T-helper 2 cell treated with Interferon-gamma antibody and Interleukin-4, amounts not matched to agents 5 μg/mL and 100 μg/mL, for 36 hours (primary cell): ENCODE measurements at places on chromosomes 12 and 14.

- no peaks in the 10 kb centered on the region for H3K4me1 ChIP-seq
- H3K27ac ChIP-seq: no peak overlapping the region
- H3K27me3 ChIP-seq: no peaks in the 10 kb centered on the region
- no peaks in the 10 kb centered on the region for H3K36me3 ChIP-seq
- DNase-seq: no peak
- H3K4me3 ChIP-seq: no peak overlapping the region
Observed at GRCh38 chr14:81673930-81674329, 140.3 kb upstream of the SEL1L start.

DNA sequence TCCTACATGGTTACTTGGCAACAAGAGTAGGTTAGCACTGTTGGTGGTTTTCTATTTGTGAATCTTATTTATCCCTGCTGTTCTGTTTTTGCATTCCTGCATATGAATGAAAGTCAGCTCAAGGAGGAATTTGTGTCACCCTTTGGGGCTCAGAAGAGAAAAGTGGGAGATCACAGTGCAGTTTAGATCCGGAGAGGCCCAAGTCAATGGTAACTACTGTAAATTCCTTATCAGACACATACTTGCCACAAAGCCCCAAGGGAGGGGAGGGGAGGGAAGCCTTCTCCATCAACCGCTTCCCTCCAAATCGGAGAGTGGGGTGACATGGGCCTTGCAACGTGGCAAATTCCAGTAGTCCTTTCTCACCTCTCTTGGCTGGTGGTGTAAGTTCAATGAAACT lies 15.0 kb downstream of the GSG1 start:
- DNase-seq: no peak
- no peaks in the 10 kb centered on the region for H3K27me3 ChIP-seq
- H3K4me1 ChIP-seq: no peaks in the 10 kb centered on the region
- H3K4me3 ChIP-seq: no peak overlapping the region
- H3K36me3 ChIP-seq: no peaks in the 10 kb centered on the region
- no peak overlapping the region for H3K27ac ChIP-seq

- H3K4me3 ChIP-seq: no peak overlapping the region
- H3K4me1 ChIP-seq: peaks cover 15% of the 10 kb centered on the region
- peaks cover 4% of the 10 kb centered on the region for H3K36me3 ChIP-seq
- DNase-seq: no peak
Observed at GRCh38 chr14:34029921-34030334, 79.1 kb upstream of the EGLN3 start.

DNA sequence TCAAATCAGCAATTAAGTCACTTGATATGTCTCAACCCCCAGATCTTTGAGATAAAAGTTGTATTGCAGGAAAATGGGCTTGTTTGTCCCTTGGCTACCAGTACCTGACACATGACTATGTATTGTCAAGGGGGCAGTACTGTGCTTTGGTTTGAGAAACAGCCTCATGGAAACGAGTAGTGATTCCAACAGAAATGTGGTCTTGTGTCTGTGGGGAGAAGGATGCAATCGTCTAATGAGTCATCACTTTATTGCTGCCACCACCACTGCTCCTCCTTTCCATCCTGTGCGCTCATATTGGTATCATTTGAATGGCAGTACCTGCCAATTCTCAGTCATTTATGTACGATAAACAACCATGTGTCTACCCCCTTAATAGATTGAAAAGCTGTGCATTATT lies 72.8 kb upstream of the ARHGAP5 start:
- no peaks in the 10 kb centered on the region for H3K4me1 ChIP-seq
- no peak overlapping the region for H3K27ac ChIP-seq
- H3K4me3 ChIP-seq: no peak overlapping the region
- peaks cover 4% of the 10 kb centered on the region for H3K27me3 ChIP-seq

GRCh38 chr12:95518944-95519343 lies 32.3 kb downstream of the USP44 start:
- no peak overlapping the region for H3K4me3 ChIP-seq
- H3K27me3 ChIP-seq: no peaks in the 10 kb centered on the region
- DNase-seq: no peak
- H3K36me3 ChIP-seq: peaks cover 16% of the 10 kb centered on the region
- H3K4me1 ChIP-seq: no peaks in the 10 kb centered on the region
- H3K27ac ChIP-seq: no peak overlapping the region

- peaks cover 48% of the 10 kb centered on the region for H3K36me3 ChIP-seq
- H3K27me3 ChIP-seq: peaks cover 5% of the 10 kb centered on the region
- H3K4me1 ChIP-seq: peaks cover 41% of the 10 kb centered on the region
Observed at GRCh38 chr12:57522887-57523705, 472 bp downstream of the MBD6 start.

- H3K4me3 ChIP-seq: no peak overlapping the region
- no peak overlapping the region for H3K27ac ChIP-seq
- H3K27me3 ChIP-seq: peaks cover 46% of the 10 kb centered on the region
- peaks cover 16% of the 10 kb centered on the region for H3K4me1 ChIP-seq
Observed at GRCh38 chr12:117101953-117102799, 3.0 kb upstream of the TESC start.

GRCh38 chr12:7131502-7131866 lies 1.3 kb downstream of the CLSTN3 start:
- peaks cover 40% of the 10 kb centered on the region for H3K36me3 ChIP-seq
- H3K27me3 ChIP-seq: no peaks in the 10 kb centered on the region
- peak overlapping the region; percentile 96 for H3K4me3 ChIP-seq
- peak overlapping the region; percentile 92 for H3K27ac ChIP-seq
- H3K4me1 ChIP-seq: peaks cover 28% of the 10 kb centered on the region
- DNase-seq: peak; percentile 52

DNA sequence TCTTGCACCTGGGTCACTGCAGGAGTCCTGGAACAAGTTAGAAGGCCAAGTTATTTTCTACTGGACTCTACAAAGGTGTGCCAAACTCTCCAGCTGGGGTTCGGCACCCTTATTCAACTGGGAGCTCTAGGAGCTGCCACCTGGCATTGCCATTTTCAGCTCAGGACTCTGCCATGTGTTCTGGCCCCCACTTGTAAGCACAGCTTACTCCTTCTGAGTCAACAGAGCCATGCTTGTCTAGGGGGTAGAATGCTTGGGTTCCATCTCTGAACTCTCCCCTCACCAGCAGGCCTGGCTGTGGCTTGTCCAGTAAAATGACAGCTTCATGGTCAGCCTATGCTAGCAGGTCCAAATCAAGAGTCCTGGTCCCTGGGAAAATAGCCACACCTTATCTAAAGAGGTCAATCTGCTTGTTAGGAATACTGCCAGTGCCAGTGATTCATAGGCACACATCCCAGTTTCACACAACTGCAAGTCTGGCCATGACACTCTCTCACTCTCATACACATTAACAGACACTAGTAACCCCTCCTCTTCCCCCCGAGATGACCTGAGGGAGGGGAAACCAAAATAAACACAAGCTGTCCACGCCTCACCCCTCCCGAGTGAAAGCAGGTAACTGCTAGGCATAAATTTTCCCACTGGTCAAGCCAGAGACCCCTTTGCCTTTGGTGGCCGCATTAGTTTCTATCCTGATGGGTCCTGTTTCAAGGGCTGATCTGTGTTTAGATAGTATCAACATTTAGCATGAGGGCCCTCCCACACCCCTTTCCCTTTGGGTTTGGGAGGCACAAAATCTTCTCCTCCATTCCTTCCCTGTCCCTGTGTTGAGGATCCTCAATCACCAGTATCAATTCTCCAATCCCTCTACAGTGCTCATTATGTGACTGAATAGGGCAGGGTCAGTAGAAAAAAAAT lies 182.3 kb upstream of the GZMB start:
- no peak for DNase-seq
- no peaks in the 10 kb centered on the region for H3K4me1 ChIP-seq
- H3K36me3 ChIP-seq: no peaks in the 10 kb centered on the region
- H3K27me3 ChIP-seq: no peaks in the 10 kb centered on the region
- no peak overlapping the region for H3K4me3 ChIP-seq

DNA sequence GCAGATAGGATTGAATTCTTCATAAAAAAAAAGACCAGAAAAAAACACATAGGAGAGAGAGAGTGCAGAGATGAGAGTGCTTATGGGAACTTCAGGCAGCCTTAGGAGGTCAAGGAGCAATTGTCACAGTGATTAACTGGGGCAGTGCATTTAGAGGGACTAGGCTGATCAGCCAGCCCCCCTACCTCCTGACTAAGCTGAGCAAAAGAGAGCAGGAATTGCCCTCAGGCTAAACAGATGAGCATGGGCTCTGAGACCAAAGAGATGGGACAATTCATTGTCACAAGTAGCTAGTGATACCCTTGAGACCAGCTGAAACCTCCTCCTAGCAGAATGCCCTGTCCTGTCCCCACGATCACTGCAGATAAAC lies 124.0 kb downstream of the BTG1 start:
- no peak overlapping the region for H3K27ac ChIP-seq
- peaks cover 5% of the 10 kb centered on the region for H3K36me3 ChIP-seq
- no peak for DNase-seq
- peaks cover 19% of the 10 kb centered on the region for H3K4me1 ChIP-seq
- H3K4me3 ChIP-seq: no peak overlapping the region
- no peaks in the 10 kb centered on the region for H3K27me3 ChIP-seq

DNA sequence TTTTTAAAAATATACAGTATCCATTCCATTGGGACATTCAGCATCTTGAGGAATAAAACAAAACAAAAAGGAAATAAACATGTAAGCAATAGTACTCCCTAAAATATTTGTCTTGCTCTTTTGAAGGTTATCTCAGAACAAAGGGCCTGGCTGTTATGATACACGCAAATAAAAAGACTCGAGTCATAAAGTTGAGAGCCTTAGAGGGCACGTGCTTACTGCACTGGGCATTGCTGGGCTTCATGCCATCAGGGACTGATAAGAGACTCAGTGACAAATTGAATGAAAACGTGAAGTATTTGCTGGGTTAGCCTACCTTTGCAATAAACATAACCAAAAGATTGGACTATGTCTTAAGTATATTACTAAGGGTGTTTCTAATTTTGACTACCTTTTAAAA lies 118.9 kb downstream of the SLC35F4 start:
- no peak overlapping the region for H3K27ac ChIP-seq
- peaks cover 2% of the 10 kb centered on the region for H3K4me1 ChIP-seq
- H3K36me3 ChIP-seq: no peaks in the 10 kb centered on the region
- H3K27me3 ChIP-seq: no peaks in the 10 kb centered on the region

GRCh38 chr14:77303417-77304156 lies 17.1 kb downstream of the POMT2 start:
- DNase-seq: peak; percentile 78
- H3K36me3 ChIP-seq: no peaks in the 10 kb centered on the region
- peaks cover 12% of the 10 kb centered on the region for H3K4me1 ChIP-seq
- H3K4me3 ChIP-seq: peak overlapping the region; percentile 1
- H3K27ac ChIP-seq: peak overlapping the region; percentile 46

DNA sequence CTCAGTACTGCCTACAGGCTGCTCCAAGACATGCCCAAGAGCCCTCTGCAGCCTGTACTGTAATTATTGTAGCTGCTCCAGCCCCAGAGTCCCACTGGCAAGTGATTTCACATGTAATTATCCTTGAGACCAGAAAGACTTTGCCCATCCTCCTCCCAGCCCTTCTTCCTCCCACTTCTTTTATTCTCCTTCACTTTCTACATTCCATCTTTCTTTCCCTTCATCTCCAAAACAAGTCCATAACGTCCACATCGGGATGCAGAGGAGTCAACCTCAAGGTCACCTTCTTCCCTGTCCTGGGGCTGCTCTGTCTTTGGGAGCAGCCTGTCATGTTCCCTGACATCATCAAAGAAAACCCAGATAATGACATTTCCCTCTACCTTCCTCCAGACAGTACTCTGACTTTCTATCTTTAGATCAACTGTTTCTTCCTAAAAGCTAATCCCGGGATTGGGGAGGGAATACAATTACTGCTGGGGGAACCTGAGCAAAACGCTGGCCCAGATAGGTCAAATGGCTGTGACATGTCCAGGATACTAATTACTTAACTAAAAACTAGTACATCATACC lies 39.1 kb downstream of the SLC8A3 start:
- H3K36me3 ChIP-seq: no peaks in the 10 kb centered on the region
- no peaks in the 10 kb centered on the region for H3K4me1 ChIP-seq
- peaks cover 4% of the 10 kb centered on the region for H3K27me3 ChIP-seq
- no peak overlapping the region for H3K4me3 ChIP-seq
- no peak overlapping the region for H3K27ac ChIP-seq
- no peak for DNase-seq

DNA sequence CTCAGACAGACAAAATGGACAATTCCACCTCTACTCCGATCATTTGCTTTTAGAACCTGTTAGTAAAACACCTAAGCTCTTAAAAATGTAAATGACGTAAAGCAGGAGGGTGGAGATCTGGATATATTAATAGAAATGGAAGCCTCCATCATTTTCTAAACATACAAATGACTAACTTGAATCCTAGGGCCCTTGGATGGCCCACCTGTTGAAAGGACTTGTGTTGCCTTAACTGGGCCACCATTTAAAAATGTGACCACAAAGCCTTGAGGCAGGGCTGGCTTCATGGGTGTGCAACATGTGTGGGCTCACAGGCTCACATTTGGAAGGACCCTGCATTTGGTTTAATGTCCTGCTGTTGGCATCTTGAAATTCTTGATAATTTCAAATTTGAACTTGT lies 131.5 kb upstream of the PRMT8 start:
- no peaks in the 10 kb centered on the region for H3K36me3 ChIP-seq
- peaks cover 15% of the 10 kb centered on the region for H3K27me3 ChIP-seq
- H3K4me1 ChIP-seq: no peaks in the 10 kb centered on the region
- H3K4me3 ChIP-seq: no peak overlapping the region

DNA sequence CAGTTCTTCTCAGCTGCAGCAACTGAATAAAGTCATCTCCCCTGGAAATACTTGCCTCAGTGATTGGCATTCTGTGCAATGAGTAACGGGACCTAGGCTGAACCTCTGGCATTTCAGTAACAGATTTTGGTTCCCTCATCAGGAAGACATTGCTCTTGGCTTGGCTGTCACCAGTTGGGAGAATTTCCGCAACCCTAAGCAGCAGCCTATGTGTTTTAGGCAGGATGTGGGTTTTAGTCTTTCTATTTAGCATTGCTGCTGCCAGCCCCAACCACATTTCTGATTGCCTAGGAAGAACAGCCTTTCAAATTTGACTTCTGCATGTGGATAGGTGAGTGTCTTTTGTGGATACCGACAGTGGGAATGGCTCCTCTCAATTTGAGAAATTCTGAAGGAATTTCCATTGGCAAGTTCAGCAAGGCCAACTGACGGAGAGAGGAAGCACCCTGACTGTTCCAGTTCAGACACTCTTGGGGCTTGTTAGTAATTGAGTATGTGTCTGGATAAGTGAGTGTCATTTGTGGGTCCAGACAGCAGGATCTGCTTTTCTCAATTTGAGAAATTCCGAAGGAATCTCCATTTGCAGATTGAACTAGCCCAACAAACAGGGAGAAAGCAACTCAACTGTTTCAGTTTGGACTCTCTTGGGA lies 19.0 kb upstream of the CLEC2A start:
- H3K27me3 ChIP-seq: no peaks in the 10 kb centered on the region
- no peaks in the 10 kb centered on the region for H3K36me3 ChIP-seq
- H3K4me3 ChIP-seq: peak overlapping the region; percentile 83
- peak; percentile 42 for DNase-seq
- peaks cover 53% of the 10 kb centered on the region for H3K4me1 ChIP-seq

GRCh38 chr12:126385785-126386184 lies 1320.5 kb downstream of the AACS start:
- H3K36me3 ChIP-seq: no peaks in the 10 kb centered on the region
- DNase-seq: no peak
- no peaks in the 10 kb centered on the region for H3K27me3 ChIP-seq
- H3K27ac ChIP-seq: no peak overlapping the region
- no peaks in the 10 kb centered on the region for H3K4me1 ChIP-seq

DNA sequence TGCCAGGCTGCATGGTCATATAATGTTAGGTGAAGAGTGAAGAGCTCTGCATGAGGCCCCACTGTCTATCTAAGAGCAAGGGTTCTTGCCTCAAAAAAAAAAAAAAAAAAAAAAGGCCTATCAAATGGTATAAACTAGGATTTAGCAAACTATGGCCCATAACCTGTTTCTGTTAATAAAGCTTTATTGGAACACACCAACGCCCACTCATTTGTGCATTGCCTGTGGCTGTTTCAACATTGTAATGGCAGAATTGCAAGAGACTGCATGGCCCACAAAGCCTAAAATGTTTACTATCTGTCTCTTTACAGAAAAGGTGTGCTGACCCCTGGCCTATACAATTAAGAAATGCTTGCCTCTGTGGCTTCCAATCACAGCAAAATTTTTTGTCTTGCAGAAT lies 12.8 kb downstream of the PLEKHG7 start:
- no peaks in the 10 kb centered on the region for H3K36me3 ChIP-seq
- H3K4me3 ChIP-seq: no peak overlapping the region
- no peaks in the 10 kb centered on the region for H3K27me3 ChIP-seq
